Transverse colon (tissue), 4 donors: ENCODE measurements at places on chromosomes 1 and 21.
A peak's percentile ranks its signal among the peaks of the same experiment; 100 is the strongest.

DNA sequence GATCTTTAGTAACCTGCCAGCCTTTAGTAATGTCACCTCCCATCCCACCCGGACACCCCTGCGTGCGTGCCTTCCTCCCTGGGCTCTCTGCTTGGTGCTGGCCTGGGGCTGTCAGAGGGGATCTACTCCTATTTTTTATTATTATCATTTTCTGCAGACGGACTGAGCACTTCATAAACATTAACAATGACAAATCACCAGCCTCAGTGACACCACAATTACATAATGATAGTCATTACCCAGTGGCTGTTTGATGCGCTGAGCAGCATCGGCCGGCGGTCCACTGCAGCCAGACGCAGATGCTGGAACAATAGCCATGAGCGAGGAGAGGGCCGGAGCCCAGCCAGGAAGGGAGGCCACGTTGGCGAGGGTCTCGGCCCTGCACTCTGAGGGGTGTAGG lies 309.3 kb upstream of the AJAP1 start:
- DNase-seq = no peak

DNA sequence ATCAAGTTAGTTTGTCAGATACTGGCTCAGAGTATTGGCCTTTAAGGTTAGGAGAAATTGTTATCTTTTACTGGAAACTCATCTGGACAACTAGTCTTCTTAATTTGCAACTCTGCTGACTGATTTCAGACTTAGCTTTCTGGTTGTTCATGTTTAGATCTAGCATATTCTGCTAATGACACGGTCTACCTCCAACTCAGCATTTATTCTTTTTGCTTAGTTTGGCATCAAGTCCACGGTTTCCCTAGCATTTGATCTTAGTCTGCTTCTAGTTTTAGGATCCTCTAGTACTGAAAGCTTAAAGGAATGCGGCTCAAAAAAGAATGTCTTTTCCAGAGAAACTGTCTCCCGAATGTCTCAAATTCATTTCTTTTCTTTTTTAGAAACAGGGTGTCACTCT lies 75.6 kb upstream of the SLFNL1 start:
- DNase-seq = no peak

DNA sequence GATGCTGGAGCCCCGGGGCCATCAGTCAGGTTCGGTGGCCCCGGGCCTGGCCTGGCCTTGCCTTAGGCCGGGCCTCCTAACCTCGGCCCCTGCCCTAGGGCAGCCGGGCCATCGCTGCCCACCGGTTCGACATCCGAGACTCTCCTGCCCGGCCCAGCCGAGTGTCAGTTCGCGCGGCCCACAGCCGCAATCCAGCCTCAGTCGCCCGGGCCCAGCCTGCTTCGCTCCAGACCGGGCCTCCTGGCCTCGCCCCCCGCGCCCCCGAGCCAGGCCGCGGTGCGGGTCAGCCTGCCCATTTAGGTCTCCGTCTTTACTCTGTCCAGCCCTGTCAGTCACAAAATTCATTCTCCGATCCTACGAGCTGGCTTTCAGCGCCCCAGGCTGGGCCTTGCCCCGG lies 777 bp downstream of the LRRC41 start:
- peak; percentile 45 for DNase-seq

DNA sequence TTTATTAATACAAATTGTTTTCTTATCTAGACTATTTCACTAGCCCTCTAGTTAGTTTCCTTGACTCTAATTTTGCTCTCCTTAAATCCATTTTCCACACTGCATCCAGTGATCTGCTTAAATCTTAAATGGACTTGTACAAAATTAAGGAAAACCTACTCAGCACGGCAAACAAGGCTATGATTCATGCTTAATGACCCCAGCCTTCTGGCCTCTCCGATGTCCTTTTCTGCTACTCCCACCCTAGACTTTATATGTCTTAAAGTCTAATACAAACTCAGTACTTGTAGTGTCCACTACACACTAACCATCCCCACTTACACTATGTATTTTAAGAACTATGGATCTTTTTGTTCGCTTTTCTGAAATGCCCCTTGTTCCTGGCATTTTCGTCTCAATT lies 2.2 kb downstream of the TMED5 start:
- DNase-seq = no peak

DNA sequence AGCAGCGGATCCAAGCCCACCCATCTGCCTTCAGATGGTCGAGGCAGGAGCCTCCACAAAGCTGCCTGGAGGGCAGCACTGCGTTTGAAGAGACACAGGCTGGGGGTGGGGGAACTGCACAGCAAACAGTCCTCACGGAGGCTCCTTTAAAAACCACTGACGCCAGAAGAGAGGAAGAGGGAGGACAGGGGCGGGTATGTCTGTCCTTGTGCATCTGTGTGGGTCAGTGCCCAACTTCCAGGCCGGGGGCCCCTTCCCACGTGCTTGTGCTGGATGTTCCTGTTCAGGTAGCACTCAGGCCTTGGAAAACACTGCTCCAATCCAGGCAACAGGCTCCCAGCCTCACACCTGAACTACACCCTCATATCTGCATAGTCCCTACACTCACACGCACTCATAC lies 7.7 kb downstream of the AHDC1 start:
- no peak for DNase-seq

DNA sequence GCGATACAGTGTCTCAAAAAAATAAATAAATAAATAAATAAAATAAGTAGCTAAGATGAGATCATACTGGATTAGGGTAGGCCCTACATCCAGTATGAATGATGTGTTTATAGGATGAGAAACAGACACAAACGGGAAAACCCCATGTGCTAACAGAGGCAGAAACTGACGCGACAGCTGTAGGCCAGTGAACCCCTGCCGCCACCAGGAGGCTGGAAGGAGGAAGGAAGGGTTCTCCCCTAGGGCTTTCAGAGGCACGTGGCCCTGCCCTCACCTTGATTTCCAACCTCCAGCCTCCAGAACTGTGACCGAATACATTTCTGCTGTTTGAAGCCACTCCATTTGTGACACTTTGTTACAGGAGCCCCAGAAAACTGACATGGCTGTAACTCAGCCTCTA lies 38.5 kb downstream of the CHD5 start:
- no peak for DNase-seq

DNA sequence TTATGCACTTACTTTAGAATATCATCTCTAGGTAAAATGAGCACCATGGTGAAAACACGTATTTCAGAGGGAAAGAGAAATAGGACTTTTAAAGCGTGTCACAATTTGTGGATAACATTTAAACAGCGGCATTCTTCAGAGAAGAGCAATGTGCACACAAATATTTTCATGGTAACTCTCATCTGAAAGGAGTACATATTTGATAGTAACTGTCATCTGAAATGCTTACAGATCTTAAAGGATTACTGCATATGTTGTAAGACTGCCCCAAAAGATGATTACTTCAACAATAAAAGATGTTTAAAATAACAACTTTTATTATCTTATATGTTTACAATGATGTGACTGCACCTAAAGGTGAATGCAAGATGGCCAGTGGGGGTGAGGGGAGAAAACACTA lies 408.8 kb downstream of the PLA2G4A start:
- DNase-seq = no peak

DNA sequence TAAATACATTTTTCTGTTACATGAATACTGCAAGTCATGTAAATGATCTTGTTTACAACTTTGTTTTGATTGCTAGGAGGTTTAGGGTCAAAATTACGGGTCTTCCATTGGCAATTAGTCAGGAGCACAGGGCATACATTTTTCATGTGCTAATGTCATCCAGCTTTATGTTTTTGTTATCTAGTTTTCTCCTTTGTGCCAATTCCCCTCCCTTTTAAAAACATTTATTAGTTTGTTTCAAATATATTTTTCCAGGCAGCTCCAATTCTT lies 280.9 kb downstream of the GRIK1 start:
- DNase-seq = no peak

DNA sequence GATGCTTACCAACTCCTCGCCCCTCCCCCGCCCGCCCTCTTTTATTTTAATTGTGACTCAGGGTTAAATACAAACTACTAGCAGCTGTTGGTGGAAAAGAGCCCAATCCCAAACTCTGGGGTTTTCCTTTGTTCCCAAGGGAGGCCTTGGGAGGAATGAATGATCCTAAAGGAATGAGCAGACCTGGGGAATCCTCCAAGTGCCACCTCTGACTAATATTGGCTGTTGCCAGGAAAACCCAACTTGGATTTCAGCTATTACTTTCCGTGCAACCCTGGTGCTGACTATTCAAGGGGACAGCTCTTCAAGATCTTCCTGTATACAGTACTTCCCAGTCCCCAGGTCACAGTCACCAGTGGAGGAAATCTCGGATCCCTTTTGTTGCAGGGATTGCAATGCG lies 1.3 kb upstream of the S100A10 start:
- no peak for DNase-seq

DNA sequence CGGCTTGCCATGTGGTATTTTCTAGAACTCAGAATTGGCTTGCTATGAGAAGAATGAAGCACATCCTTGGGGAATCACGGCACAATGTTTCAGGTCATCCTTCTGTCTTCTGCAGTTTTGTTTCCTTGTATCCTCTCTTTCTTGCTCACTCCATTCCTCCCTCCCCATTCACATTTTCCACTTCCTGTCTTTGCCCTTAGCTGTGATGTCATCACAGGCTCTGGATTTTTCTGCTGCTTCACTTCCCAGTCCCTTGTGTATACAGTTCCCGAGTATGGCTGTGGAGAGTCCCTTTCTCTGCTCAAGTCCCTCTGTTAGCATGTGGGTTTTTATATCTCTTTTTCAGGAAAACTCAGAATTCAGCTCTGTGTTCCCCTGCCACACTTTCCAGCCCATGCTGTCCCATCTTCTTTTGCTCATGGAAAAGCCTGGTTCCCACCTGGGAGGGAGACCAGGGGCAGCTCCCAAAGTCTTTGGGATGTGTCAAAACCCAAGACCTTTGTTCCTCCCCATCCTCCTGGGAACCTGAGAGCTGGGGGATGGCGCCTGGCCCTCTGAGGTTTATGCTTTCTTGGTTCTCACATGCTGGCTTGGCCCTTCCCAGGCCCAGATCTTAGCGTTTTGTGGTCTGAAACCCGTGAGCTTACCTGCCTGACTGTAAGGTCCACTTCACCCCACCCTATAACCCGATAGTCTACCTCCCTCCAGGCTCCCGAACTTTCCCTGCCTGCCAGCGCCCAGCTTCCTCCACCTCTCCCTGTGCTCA lies 4.8 kb upstream of the RGS16 start:
- no peak for DNase-seq

GRCh38 chr1:22729912-22730311 lies 19.3 kb downstream of the EPHB2 start:
- DNase-seq = no peak

- peak; percentile 22 for DNase-seq
Observed at GRCh38 chr1:229406798-229407197, 27.1 kb downstream of the ACTA1 start.

DNA sequence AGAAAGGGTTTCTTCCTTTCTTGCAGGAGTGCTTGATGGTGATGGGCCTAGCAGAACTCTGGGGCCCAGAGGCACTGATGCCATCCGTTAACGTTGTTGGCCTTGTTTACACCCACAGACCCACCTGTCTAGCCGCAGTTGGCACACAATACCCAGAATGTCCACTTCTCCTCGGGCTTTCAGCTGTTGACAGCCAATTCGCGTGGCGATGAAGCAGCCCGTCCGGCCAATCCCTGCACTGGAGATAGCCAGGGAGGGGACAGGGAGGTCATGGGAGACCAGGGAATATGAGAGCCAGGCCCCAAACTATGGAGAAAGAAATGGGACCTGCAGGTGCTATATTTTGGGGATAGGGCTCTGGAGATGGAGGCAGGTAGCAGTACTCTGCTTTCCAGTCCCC lies 5.7 kb upstream of the ARL8A start:
- no peak for DNase-seq

DNA sequence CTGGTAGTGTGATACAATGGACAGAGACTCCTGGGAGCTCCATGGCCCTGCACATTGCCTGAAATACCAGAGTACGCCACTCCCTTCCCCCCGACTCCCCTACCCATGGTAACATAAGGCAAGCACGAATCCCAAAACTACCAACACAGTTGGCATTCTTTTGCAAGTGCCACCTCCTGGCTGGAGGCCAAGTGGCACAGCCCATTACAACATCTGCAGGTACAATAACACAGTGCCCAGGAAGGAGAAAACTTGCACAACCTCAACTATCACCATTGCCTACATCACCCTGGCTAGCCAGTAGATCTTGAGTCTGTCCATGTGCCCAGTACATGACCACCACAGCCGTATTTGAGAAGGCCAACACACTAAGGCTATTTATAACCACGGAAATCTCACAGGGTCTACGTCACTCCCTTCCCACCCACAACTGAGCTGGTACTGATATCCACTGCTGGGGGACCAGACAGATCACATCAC lies 11.7 kb downstream of the ADAMTS1 start:
- DNase-seq = no peak

DNA sequence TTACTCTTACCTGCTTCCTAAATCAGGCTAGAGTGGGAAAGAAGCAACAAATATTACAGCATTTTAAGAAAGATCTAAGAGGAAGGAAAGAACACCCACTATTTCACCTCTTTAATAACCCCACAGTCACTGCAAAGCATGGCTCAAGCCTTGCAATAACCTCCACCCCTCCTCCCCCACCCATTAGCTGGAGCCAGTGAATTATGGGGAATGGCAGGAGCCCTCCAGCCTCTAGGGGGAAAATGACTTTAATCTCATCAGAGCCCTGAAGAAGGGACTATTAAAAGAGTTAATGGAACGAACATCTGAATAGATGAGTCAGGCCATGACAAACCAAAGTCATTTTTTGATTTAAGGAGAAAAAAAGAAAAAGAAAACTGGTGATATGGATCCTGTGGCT lies 630.7 kb upstream of the PLXNA2 start:
- DNase-seq = no peak

GRCh38 chr1:44828841-44829440 lies 14.1 kb downstream of the PTCH2 start:
- DNase-seq = no peak

DNA sequence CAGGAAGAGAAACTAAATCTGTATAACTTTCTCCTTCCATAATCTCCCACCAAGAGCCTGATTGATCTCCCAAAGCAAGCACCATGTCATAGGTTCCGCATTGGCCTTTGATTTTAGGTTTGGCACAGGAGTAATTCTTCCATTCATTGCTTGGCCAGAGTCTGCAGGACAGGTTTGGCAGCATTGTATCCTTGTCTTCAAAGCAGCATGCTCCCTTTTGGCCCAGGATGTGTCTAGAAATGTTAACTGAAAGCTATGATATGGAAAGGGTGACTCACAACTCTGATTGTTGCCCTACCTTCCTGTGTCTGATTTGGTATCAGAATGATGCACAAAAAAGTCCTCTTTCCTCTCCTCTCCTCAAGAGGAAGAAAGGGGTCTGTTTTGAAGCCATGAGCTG lies 824.3 kb upstream of the PRMT6 start:
- no peak for DNase-seq

- DNase-seq = no peak
Observed at GRCh38 chr1:1328254-1328653, 2.8 kb upstream of the TAS1R3 start.

DNA sequence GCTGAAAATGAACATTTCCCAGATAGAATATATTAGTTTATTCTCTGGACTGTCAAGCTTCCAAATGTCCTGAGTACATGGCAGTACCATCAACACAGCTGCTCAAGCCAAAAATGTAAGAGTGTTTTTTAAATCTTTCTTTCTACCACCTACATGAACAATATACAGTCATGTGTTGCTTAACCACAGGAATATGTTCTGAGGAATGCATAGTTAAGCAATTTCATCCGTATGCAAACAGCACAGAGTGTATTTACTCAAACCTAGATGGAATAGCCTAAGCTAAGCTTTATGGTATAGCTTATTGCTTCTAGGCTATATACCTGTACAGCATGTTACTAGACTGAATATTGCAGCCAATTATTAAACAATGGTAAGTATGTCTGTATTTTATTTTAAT lies 561.9 kb upstream of the ADGRL4 start:
- DNase-seq = no peak

GRCh38 chr1:58290685-58291372 lies 255.7 kb downstream of the OMA1 start:
- DNase-seq = no peak
